Articular chondrocyte of knee joint (primary cell): ENCODE measurements at places on chromosomes 6 and 20. TPM values are rescaled to one million over a fixed set of nuclear protein-coding genes. Genes with fewer than 3 reads are reported as not detected.

Gene TFAP2D
- total RNA-seq = not detected in 2 replicates

Gene SLC13A3
- 1.5 and 1.6 TPM in 2 replicates for total RNA-seq

Gene SLC22A16
- total RNA-seq = not detected in 2 replicates

Gene SLC17A9
- 6.7 and 6.9 TPM in 2 replicates for total RNA-seq

Gene DBNDD2
- 4.1 and 4.5 TPM in 2 replicates for total RNA-seq

Gene ENPP3
- 0.13 and 0.22 TPM in 2 replicates for total RNA-seq

Gene MEP1A
- total RNA-seq = not detected in 2 replicates

Gene EPHA7
- total RNA-seq = not detected in 2 replicates

Gene FAM135A
- 21.2 and 24.3 TPM in 2 replicates for total RNA-seq

Gene GPX5
- total RNA-seq = not detected in 2 replicates

Gene POM121L2
- not detected in 2 replicates for total RNA-seq

Gene LKAAEAR1
- total RNA-seq = not detected in 2 replicates

Gene CDSN
- total RNA-seq = not detected in 2 replicates

Gene INSM1
- not detected in 2 replicates for total RNA-seq

Gene SLC32A1
- total RNA-seq = not detected in 2 replicates

Gene TUBB2B
- 11.5 and 31.1 TPM in 2 replicates for total RNA-seq

Gene SLC12A5
- total RNA-seq = under 0.01 TPM in 2 replicates

Gene HLA-G
- 0.11 and 0.13 TPM in 2 replicates for total RNA-seq

Gene BNIP5
- not detected in 2 replicates for total RNA-seq

Gene FOXF2
- 3.8 and 5.7 TPM in 2 replicates for total RNA-seq

Gene HLA-DQB1
- total RNA-seq = 0.32 TPM in 1 of 2 replicates, not detected in the other

Gene APCDD1L
- total RNA-seq = 4.5 and 6.4 TPM in 2 replicates

Gene TNNC2
- 0.39 and 1.4 TPM in 2 replicates for total RNA-seq

Gene PRDM1
- 1.7 and 2.2 TPM in 2 replicates for total RNA-seq

Gene DPPA5
- total RNA-seq = not detected in 2 replicates

Gene NR2E1
- not detected in 2 replicates for total RNA-seq

Gene ADGRF5
- not detected in 2 replicates for total RNA-seq

Gene NRSN2
- total RNA-seq = 26.7 and 51.0 TPM in 2 replicates

Gene SIRPB2
- total RNA-seq = not detected in 2 replicates

Gene TINAG
- total RNA-seq = 0.13 TPM in 1 of 2 replicates, not detected in the other

Gene CLPSL2
- not detected in 2 replicates for total RNA-seq

Gene PI16
- total RNA-seq = under 0.01 and 0.52 TPM in 2 replicates

Gene IRAK1BP1
- 6.4 and 9.9 TPM in 2 replicates for total RNA-seq

Gene BPIFB2
- total RNA-seq = not detected in 2 replicates

Gene MICB
- 6.5 and 8.6 TPM in 2 replicates for total RNA-seq

Gene SAPCD1
- 0.54 and 1.4 TPM in 2 replicates for total RNA-seq

Gene NMBR
- not detected in 2 replicates for total RNA-seq

Gene HDDC2
- 88.7 and 100 TPM in 2 replicates for total RNA-seq

Gene MYO6
- 19.5 and 19.9 TPM in 2 replicates for total RNA-seq

Gene XKR7
- total RNA-seq = not detected in 2 replicates

Gene RUNX2
- 0.91 and 1.1 TPM in 2 replicates for total RNA-seq

Gene RBPJL
- not detected in 2 replicates for total RNA-seq

Gene DNAH8
- total RNA-seq = under 0.01 TPM in 2 replicates
